Stimulated activated CD4-positive, alpha-beta T cell treated with anti-CD3 and anti-CD28 coated beads, Interleukin-15, amount 100 ng/mL, for 48 hours (primary cell): ENCODE measurements at places on chromosomes 7 and 10.

GRCh38 chr10:121158988-121159579 is 307.9 kb downstream of the WDR11 start:
- DNase-seq, result no peak

GRCh38 chr7:106824458-106824857 is 40.6 kb upstream of the PIK3CG start:
- DNase-seq, result no peak

DNA sequence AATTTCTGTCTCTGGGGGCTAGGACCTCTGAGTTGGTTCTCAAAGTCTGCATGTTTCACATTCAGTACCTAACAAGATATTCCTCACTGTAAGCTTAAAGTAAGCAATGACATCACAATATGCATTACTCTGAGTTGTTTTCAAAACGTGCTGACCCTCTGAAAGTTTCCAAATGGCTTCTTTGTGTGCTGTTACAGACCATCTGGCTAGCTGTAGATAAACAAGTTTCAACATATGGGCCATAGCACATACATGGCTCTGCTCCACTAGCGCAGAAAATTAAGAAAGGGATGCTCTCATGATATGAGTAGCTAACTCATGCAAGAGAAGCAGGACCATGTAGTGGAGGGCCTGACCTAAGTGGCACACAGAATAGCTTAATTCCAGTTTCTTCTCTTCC is 119.0 kb downstream of the HTR7 start:
- DNase-seq, result no peak

DNA sequence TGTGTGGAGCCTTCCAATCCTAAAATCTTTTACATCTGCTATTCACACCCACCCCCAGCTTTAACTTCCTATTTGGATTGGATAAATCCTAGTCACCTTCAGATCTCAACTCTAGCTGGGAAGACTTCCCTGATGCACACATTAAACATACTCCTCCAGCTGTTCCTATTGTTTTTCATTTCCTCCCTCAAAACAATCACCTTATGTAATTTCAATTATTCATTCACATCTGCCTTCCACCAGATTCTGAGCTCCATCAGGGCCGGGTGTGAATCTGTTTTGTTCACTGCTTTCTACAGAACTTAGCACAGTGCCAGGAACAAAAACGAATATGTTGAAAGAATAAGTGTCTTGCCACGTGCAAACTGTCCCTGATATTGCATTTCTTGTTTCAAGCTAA is 497.4 kb downstream of the PLXDC2 start:
- DNase-seq, result no peak

DNA sequence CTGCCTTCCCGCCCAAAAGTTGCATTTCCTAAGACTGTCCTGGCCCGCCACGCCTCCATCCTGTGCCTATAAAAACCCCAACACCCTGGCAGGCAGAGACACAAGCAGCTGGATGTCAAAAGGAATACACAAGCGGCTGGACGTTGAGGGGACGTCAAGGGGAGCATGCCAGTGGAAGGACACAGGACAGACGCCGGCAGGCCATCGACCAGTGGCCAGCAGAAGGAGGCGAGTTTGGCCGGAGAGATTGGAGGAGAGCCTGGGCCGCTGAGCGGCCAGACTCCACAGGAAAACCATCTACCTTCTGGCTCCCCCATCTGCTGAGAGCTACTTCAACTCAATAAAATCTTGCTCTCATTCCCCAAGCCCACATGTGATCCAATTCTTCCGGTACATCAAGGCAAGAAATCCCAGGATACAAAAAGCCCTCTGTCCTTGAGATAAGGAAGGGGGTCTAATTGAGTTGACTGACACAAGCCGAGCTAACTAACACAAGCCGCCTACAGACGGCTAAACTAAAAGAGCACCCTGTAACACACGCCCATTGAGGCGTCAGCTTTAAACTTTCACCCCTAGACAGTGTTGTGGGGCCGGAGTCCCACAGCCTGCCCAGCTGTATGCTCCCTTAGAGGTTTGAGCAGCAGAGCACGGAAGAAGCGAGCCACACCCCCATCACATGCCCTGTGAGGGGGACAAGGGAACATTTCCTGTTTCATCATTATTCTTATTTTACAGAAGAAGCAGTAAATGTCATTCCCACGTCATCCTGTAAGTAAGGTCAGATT is 150.3 kb upstream of the PHYHIPL start:
- no peak for DNase-seq

- DNase-seq, result no peak
Observed at GRCh38 chr7:146455091-146455655, 338.6 kb downstream of the CNTNAP2 start.

DNA sequence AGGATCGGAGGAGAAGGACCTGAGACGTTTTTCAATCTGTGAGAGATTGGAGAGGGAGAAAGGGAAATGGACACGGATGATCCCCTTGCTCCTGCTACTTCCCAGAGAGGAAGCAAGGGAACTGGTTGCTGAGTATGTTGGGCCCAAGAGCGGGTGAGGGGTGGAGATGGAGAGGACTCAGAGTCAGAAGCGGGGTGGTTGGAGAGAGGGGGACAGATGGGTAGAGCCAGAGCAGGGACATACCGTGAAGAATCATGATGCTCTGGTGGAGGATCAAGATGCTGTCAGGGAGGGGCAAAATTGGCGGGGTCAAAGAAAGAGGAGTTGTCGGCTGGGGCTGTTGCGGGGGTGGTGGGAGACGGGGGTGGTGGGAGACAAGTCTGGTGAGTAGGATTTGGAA is 2.4 kb upstream of the CHST3 start:
- DNase-seq, result no peak

GRCh38 chr7:92266415-92267241 is 20.9 kb downstream of the ANKIB1 start:
- no peak for DNase-seq

GRCh38 chr10:112631501-112632400 is 184.7 kb downstream of the VTI1A start:
- no peak for DNase-seq

DNA sequence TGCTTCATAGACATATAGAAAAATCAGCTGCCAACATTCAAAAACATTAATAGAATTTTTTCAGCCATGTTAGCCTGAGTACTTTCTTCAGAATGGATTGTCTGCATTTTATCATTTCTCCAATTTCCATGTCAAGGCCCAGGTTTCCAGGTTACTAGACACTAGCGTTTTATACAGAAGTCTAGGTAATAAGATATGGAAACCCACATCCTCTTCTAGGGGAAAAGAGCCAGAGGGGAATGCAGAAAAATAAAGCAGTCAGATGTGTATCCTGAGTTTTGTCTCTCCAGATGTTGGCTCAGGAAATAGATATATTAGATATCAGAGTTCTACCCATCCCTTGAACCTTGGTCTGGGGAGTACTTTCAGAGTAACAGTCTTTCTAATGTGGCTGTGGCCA is 20.4 kb downstream of the GIMAP4 start:
- no peak for DNase-seq

DNA sequence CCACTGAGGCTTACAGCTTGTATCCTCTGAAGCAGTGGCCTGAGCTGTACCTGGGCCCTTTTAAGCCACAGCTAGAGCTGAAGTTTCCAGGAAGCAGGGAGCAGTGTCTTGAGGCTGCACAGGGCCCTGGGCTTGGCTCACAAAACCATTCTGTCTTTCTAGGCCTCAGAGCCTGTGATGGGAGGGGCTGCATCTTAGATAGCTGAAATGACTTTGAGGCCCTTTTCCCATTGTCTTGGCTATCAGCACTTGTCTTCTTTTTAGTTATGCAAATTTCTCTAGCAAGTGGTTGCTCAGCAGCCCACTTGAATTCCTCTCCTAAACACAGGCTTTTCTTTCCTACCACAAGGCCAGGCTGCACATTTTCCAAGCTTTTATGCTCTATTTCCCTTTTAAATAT is 864.2 kb downstream of the REEP3 start:
- no peak for DNase-seq

DNA sequence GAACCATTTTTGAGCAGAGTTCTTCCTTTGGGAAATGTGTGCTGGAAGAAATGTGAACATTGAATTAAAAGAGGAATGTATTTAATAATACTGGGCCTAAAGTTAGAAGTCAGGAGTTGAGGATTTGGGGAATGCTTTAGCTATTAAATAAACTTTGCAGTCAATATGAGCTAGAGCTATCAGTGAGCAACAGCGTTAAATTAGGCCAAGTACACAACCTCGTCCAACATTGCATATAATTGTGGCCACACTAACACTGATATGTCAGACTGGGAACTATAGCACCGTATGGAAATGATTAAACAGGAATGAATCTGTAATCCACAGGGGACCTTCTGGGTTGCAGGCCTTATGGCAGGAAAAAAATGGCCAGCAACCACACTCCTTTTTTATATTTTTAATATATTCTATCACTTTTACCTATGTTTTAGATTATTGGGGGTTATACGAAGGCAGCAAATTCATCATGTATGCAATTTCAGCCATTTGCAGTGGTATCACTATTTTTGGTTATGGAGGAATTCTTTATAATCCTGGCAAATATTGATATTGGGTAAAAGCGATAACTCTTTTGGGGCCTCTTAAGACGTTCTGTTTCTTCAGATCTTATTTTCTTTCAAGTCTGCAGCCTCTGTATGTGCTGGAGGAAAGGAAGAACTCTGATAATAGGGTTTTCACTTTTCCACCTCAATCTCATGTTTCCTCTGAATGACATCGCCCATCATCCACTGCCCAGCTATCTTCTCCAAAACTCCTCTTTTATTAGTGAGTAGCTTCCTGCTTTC is 236.3 kb upstream of the PLXDC2 start:
- no peak for DNase-seq

DNA sequence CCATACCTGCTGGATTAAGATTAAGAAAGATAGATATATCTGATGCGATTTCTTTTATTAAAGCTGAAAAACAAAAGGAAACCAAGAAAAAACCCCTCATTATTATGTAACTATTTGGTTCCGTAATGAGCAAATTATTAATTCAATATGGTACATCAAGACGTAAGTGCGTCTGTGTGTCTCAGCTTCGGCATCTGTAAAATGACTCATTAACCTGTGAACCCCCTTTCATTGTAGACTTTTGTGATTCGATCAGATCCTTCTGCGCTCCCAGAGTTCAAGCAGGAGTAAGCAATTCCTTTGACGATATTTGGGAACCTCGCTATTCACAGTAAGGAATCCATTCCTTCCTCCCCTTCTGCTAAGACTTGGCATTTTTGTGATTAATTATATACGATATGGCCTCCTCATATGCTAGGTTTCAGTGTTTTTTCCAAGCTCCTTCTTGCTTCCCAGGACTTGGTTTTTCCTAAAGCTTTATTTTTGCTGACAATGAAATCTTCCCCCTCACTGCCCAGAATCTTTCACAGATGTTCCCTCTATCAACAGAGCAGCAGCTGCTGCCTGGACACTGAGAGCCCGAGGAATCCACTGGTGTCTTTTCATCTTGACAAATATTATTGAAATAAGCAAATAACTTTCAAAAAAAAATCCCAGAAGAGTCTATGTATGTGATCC is 171.7 kb upstream of the CELF2 start:
- DNase-seq, result no peak

GRCh38 chr7:86477343-86477935 is 166.3 kb upstream of the GRM3 start:
- no peak for DNase-seq

DNA sequence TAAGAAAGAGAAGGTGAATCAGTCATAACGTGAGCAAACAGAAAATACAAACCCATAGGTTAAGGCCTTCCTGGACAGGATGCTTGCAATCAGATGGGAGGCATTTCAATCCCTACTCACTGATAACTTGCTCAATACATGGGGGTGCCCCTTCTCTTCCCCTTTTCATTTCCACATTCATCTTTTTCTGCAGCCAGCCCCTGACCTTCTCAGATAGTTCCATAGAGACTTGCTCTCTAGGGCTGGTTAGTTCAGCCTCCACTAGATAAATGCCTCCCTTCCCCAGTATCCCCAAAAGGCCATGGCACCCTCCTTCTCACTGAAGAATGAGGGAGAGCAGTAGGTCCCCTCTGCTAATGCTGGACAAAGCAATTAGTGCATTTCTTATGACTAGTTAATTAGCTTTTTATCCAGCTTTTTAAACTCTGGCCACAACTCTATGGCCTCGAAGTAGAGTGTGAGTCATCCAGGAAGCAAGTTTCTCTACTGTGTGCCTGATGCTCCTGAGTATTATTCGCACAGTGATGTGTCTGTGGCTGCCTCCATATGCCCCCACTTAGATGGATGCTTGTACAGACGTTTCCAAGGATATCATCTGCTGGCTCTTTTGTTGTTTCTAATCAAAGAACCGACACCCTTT is 12.7 kb downstream of the CHN2 start:
- no peak for DNase-seq

DNA sequence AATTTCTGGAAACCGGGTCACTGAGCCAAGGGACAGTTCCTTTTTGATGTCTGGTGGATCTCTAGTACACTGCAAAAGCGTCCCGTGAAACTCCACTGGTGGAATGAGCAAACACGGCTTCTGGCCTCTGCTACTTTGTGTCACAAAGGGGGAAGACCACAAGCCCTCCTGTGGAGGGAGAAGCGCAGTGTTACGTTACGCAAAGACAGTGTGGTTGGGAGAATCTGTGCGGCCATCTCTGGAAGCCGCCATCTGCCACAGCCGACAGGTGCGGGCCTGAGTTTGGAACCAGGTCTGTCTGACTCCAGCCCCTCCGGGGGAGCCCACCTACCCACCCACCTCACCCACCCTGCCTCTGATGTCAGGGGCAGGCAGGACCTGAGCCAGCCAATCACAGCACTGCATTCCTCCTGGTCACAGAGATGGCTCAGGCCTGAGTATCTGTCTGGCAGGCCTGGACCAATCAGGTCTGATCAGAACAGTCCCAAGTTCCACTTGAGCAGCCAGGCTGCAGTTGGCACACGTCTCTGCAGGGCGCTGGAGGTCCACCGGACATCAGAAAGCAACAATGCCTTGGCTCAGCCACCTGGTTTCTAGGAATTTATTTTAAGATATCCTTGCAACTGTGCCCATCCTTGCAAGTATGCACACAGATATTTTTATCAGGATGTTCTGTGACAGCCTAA is 3.0 kb upstream of the CYP2W1 start:
- DNase-seq, result no peak

- no peak for DNase-seq
Observed at GRCh38 chr10:34906067-34906965, 91.2 kb upstream of the PARD3 start.

- no peak for DNase-seq
Observed at GRCh38 chr10:96287392-96288105, 16.2 kb upstream of the BLNK start.

- DNase-seq, result no peak
Observed at GRCh38 chr10:100535338-100535714, 417 bp upstream of the HIF1AN start.

- no peak for DNase-seq
Observed at GRCh38 chr10:130936851-130937250, 374.7 kb downstream of the TCERG1L start.

- DNase-seq, result no peak
Observed at GRCh38 chr10:21475393-21475792, 50.1 kb downstream of the SKIDA1 start.

GRCh38 chr10:75662715-75663114 is 231.3 kb downstream of the LRMDA start:
- DNase-seq, result no peak
